ENCODE measurements at places on chromosomes 3 and 15.
A peak's percentile ranks its signal among the peaks of the same experiment; 100 is the strongest.

DNA sequence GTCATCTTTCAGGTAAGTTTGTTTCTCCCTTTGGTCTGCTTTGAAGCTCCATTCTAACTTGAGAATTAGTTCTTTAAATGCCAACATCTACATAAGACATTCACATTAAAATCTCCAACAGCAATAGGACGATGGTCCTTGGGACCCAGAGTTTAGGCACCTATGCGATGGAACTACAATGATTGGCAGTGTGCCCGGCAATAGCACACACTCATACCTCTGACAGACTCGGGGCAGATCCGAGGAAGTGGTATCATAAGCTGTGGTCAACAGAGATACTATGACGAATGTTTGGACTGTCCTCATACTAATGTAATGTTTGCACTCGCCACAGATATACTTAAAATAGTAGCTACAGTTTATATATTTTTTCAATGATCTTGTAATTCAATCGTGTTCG, 34.2 kb upstream of the NR2F2 start:
- DNase-seq: no peak
- H3K27me3 ChIP-seq: no peaks in the 10 kb centered on the region
- H3K36me3 ChIP-seq: peaks cover 13% of the 10 kb centered on the region
- H3K27ac ChIP-seq: no peak overlapping the region
- no peaks in the 10 kb centered on the region for H3K4me1 ChIP-seq

- H3K27me3 ChIP-seq: peaks cover 2% of the 10 kb centered on the region
- no peak overlapping the region for H3K4me3 ChIP-seq
- no peak for DNase-seq
- H3K4me1 ChIP-seq: peaks cover 1% of the 10 kb centered on the region
- H3K36me3 ChIP-seq: no peaks in the 10 kb centered on the region
Measured at GRCh38 chr3:195873971-195874370, 34.4 kb downstream of the TNK2 start.

- H3K27ac ChIP-seq: no peak overlapping the region
- H3K4me3 ChIP-seq: no peak overlapping the region
- peaks cover 12% of the 10 kb centered on the region for H3K36me3 ChIP-seq
- H3K27me3 ChIP-seq: no peaks in the 10 kb centered on the region
- H3K4me1 ChIP-seq: no peaks in the 10 kb centered on the region
Measured at GRCh38 chr3:45817831-45818522, 21.6 kb upstream of the SLC6A20 start.

DNA sequence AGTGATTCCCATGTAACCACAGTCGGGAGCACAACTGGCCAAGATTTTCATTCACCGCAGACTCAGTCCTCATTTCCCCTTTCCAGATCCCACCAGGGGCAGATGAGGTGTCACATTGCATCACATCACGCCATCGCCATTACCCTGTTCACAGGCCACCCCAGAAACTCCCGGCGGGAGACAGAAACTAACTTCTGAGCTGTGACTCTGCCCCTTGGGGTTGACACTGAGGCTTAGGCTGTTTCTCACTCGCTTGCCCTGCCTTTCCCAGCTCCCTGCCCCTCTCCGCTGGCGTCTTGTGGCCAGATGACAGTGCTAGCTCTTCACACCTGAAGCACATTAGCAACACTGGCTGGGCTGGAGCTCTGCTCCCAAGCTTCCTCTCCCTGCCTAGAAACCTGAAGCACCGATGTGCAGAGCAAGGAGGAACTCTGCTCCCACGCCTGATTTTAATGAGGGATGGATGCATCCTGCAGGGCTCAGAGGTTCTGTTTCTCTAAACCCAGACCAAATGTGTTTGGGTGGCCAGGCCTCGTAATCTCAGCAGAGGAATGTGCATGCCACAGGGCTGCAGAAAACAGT, 88.8 kb upstream of the CTDSPL start:
- peaks cover 8% of the 10 kb centered on the region for H3K27me3 ChIP-seq
- H3K27ac ChIP-seq: no peak overlapping the region
- no peak for DNase-seq

GRCh38 chr3:141556034-141556433, 69.2 kb downstream of the RASA2 start:
- no peak overlapping the region for H3K4me3 ChIP-seq
- no peaks in the 10 kb centered on the region for H3K36me3 ChIP-seq
- no peak for DNase-seq
- H3K27ac ChIP-seq: no peak overlapping the region

DNA sequence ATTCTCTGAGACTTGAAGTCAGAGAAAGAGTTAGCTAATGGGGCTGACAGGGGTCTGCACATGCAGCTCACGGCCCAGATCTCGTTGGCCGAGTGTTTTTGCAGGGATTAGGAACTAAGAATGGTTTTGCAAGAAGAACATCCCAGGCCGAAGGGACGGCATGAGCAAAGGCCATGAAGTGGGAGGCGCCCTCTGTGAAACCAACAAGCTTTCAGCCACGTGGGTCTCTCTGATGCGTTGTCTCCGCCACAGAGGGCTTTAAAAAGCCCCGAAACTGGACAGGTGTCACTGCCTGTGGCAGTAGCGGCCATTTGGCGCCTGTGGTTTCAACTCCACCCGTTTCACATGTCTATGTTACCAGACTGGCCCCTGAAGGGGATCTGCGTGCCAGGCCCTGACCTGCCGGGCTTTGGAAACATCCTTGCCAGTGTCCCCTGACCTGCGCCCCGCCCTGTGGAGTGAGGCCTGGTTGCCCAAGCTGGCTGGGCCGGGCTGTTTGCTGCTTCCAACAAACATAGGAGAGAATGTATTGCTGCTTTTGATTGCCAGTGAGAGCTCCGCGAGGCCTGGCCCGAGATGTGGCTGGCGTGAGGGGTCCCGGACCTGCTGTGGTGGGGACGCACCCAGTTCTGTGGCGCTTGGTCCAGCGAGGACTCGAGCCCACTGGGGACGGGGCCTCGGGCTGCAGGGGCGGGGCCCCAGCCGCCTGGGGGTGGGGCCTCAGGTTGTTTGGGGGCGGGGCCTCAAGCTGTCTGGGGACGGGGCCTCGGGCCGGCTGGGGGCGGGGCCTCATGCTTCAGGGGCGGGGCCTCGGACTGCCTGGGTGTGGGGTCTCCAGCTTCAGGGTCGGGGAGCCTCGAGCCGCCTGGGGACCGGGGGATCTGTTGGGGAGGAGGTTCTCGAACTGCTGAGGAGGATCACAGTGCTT, 30.4 kb downstream of the GOLGA6L2 start:
- peak; percentile 25 for DNase-seq
- no peak overlapping the region for H3K27ac ChIP-seq
- H3K4me1 ChIP-seq: no peaks in the 10 kb centered on the region
- H3K27me3 ChIP-seq: peaks cover 2% of the 10 kb centered on the region
- H3K4me3 ChIP-seq: no peak overlapping the region

DNA sequence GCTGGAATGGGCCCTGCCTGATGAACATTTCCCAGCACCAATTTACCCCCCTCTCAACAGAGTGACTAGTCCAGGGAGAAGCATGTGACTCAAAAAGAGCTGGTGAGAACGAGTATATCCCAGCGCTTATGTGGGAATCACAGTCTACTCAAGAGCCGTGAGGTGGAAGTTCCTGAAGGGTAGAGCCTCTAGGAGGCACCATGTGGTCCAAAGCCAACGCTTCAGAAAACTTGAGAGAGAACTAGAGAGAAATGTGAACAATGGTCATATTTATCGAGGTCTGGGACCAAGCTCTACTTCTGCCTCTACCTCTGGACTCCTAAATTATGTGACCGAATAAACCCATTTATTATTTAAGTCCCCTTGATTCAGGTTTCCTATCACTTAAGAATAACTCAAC, 111.0 kb upstream of the RAP2B start:
- peaks cover 17% of the 10 kb centered on the region for H3K4me1 ChIP-seq
- no peaks in the 10 kb centered on the region for H3K27me3 ChIP-seq
- no peak for DNase-seq
- no peaks in the 10 kb centered on the region for H3K36me3 ChIP-seq
- no peak overlapping the region for H3K27ac ChIP-seq

- H3K36me3 ChIP-seq: no peaks in the 10 kb centered on the region
- no peak overlapping the region for H3K27ac ChIP-seq
- no peak overlapping the region for H3K4me3 ChIP-seq
- H3K27me3 ChIP-seq: peaks cover 4% of the 10 kb centered on the region
- no peak for DNase-seq
Measured at GRCh38 chr15:77226652-77227051, 155.7 kb upstream of the TSPAN3 start.

GRCh38 chr3:171644681-171645080, 165.6 kb downstream of the PLD1 start:
- H3K4me1 ChIP-seq: no peaks in the 10 kb centered on the region
- H3K27ac ChIP-seq: no peak overlapping the region
- no peaks in the 10 kb centered on the region for H3K27me3 ChIP-seq
- H3K4me3 ChIP-seq: no peak overlapping the region
- H3K36me3 ChIP-seq: no peaks in the 10 kb centered on the region

DNA sequence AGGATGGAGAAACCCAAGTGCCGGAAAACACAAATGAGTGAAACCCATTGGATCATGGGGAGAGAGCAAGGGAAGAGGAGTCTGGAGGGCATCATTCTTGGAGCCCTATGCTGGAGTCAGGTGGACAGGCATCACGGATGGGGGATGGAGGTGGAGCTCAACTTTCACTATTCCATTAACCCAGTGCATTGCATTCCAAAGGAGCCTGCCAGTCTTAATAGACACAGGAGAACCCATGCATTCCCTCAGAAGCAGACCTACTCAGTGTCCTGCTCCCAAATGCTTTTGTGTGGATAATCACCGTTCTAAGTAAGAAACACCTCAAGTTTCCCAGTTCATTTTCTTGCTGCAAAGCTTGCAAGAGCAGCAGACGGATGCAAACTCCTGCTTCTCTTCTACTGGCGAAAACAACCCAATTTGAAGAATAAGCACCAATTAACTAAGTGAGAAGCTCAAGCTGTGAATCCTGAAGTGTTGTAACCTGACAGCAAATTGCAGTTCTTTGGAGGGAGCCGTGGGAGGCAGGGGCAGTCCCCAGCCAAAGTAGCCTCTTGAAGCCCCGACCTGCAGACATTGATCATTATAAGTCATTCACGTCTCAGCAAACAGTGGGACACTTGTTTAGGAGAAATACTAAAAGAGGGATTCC, 25.3 kb downstream of the SEMA5B start:
- DNase-seq: no peak
- no peak overlapping the region for H3K4me3 ChIP-seq

DNA sequence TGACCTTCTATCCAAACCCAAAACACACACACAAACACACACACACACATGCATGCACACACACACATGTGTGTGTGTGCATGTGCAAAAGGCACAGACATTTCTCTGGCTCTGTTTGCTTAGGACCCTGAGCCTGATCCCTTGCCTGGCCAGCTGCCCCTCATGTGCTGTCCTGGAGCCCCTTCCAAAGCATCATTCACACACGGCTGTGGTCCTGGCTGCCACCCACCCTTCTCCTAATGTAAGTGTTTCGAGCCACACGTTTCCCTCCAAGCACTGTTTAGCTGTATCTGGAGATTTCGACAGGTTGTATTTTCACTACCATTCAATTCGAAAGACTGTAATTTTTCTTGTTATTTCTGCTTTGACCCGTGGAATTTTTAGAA, 45.8 kb upstream of the KLF13 start:
- peaks cover 15% of the 10 kb centered on the region for H3K27me3 ChIP-seq
- DNase-seq: no peak
- H3K4me1 ChIP-seq: peaks cover 47% of the 10 kb centered on the region
- H3K27ac ChIP-seq: peak overlapping the region; percentile 80
- peak overlapping the region; percentile 11 for H3K4me3 ChIP-seq

GRCh38 chr15:33026614-33027013, 167.9 kb downstream of the FMN1 start:
- no peaks in the 10 kb centered on the region for H3K36me3 ChIP-seq
- no peak overlapping the region for H3K4me3 ChIP-seq
- H3K27ac ChIP-seq: no peak overlapping the region
- no peak for DNase-seq
- no peaks in the 10 kb centered on the region for H3K27me3 ChIP-seq

- no peaks in the 10 kb centered on the region for H3K27me3 ChIP-seq
- no peak overlapping the region for H3K27ac ChIP-seq
- H3K4me3 ChIP-seq: no peak overlapping the region
- H3K36me3 ChIP-seq: no peaks in the 10 kb centered on the region
- no peak for DNase-seq
Measured at GRCh38 chr3:23648996-23649395, 156.8 kb upstream of the UBE2E1 start.

DNA sequence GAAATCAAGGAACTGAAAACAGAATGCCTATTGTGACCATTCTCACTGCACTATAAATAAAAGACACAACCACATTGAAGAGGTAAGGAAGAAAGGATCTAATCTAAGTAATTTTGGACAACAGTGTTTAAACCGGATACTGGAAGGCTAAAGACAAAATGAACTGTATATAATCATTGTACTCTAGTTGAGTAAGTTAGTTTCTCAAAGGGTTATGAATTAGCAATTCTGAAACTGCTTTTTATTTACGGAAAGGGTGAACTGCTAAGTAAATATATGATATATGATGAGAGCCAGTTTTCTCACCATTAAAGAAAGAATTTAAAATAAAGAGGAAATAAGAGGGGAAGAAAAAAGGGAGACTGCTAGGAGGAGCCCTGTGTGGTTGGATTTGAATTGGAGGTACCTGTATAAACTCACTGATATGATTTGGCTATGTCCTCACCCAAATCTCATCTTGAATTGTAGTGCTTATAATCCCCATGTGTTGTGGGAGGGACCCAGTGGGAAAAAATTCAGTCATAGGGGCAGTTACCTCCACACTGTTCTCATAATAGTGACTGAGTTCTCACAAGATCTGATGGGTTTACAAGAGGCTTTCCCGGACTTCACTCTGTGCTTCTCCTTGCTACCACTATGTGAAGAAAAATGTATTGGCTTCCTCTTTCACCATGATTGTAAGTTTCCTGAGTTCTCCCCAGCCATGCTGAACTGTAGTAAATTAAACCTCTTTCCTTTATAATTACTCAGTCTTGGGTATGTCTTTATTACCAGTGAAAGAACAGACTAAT, 607.7 kb downstream of the PYDC2 start:
- H3K27ac ChIP-seq: no peak overlapping the region
- no peak for DNase-seq
- H3K4me3 ChIP-seq: no peak overlapping the region
- peaks cover 2% of the 10 kb centered on the region for H3K27me3 ChIP-seq
- H3K4me1 ChIP-seq: peaks cover 10% of the 10 kb centered on the region

DNA sequence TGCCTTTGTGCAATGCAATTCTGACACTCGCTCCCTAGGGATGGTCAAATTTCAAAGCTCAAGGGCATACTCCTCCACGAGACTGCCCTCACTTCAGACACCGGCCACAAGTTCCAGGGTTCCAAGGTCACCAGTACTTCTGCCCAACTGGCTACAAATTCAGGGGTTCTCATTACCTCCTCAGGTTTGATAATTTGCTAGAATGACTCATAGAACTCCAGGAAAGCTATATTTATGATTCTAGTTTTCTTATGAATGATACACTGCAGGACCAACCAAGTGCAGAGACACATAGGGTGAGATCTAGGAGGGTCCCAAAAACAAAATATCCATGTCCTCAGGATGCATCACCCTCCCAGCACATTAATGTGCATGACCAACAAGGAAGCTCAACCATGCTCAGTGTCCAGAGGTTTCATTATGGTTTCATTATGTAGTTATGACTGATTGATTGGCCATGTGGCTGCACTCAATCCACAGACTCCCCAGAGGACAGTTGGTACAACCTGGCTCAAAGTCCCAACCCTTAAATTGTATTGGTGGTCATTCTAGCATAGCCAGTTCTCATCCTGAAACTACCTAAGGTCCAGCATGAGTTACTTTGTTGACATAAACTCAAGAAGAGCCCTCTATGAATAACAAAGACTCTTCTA, 170.4 kb upstream of the LRRN1 start:
- H3K27ac ChIP-seq: no peak overlapping the region
- no peaks in the 10 kb centered on the region for H3K36me3 ChIP-seq
- DNase-seq: no peak
- no peak overlapping the region for H3K4me3 ChIP-seq
- no peaks in the 10 kb centered on the region for H3K27me3 ChIP-seq

All from glutamatergic neuron (in vitro differentiated cells).